ENCODE measurements at places on chromosomes 5 and 9. TPM values are rescaled to one million over a fixed set of nuclear protein-coding genes. Genes with fewer than 3 reads are reported as not detected.

CDK7 gene
- 47.6 TPM for total RNA-seq

IFNK gene
- total RNA-seq: not detected

ARHGEF28 gene
- 25.7 TPM for total RNA-seq

PCDHB4 gene
- 3.2 TPM for total RNA-seq

MAST4 gene
- total RNA-seq: 34.6 TPM

BHMT gene
- total RNA-seq: 0.89 TPM

WNK2 gene
- 37.5 TPM for total RNA-seq

PLAC8L1 gene
- not detected for total RNA-seq

- no peak for DNase-seq
Measured at GRCh38 chr9:19430201-19430760, 21.5 kb downstream of the ACER2 start.

- DNase-seq: no peak
Measured at GRCh38 chr5:138454121-138454520, 11.2 kb upstream of the EGR1 start.

GRCh38 chr9:77402286-77402685 is 225.0 kb downstream of the VPS13A start:
- DNase-seq: no peak

- no peak for DNase-seq
Measured at GRCh38 chr5:6847870-6848269, 134.6 kb downstream of the TENT4A start.

- DNase-seq: no peak
Measured at GRCh38 chr5:180401229-180401907, 48.2 kb upstream of the GFPT2 start.

DNA sequence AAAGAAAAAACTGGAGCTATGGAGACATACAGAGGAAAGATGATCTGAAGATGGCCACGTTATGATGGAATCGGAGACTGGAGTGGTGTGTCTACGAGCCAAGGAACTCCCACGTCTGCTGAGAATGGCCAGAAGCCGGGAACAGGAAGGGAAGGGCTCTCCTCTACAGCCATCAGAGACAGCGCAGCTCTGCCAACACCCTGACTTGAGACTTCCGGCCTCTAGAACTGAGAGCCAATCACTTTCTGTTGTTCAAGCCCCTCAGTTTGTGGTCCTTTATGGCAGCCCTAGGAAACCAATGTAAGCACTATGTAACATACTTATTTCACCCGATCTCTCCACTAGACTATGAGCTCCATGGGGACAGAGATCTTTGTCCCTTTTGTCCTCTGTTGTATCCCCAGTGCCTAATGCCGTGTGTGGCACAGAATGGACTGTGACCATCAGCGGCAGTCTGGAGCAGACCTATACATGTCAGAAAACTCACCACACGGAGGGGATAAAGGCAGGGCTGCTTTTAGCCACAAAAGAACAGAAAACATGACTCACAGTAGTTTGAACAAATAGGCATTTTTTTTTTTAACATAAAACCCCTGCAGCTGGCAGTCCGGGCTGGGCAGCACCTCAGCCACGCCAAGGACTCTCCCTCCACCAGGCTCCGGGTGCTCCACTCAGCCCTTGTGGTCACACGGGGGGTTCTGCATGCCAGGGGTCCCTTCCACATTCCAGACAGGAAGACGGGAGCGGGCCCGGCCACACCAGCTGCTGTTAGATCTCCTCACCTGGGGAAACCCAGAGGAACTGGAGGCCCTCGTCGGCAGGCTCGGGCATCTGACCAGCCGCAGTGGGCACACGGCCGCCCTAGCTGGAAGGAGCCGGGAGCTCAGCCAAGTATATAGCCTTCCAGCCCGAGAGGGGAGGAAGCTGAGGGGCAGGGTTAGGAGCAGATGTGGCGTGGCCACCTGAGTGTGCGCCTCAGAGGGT is 16.1 kb upstream of the MXD3 start:
- no peak for DNase-seq

DNA sequence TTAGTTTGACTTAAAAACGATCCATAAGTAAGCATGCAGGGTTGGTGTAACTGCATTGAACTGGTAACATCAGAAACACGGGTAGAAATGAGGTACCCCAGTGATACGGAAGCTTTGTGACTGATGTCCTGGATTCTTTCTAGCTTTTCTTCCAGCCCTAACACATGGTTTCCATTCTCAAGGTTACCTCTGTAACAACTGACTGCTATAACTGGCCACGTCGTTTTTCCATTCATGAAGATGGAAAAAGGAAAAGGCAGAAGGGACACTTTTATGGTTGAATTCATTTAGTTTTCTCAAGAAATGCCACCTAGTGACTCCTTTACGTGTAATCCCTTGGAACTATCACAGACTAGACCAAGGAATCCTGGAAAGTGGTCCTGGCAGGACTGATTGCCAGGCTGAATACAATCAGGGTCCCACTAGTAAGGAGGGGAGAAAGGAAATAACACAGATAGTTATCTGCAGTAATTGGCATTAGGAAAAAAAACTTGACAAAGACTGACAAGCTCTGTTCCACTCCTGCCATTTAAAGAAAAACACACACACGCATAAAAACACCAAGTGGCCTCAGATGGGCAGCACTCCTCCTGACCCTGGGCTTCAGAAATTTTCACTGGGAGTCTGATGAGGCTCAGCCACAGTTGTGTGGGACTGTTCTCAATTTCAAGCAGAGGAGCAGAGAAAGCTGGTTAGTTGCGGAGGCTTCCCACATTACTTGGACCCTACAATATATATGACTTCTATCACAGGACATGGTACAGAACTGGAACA is 77.5 kb upstream of the ZNF169 start:
- DNase-seq: no peak

GRCh38 chr5:140108093-140109017 is 5.6 kb upstream of the PURA start:
- no peak for DNase-seq

- DNase-seq: no peak
Measured at GRCh38 chr5:145510324-145510723, 324.8 kb downstream of the PRELID2 start.

- no peak for DNase-seq
Measured at GRCh38 chr5:34035756-34036155, 7.3 kb downstream of the C1QTNF3 start.

- DNase-seq: no peak
Measured at GRCh38 chr5:6496207-6496584, 47.5 kb downstream of the UBE2QL1 start.

GRCh38 chr9:98312365-98312764 is 56.9 kb upstream of the TBC1D2 start:
- DNase-seq: no peak

- DNase-seq: no peak
Measured at GRCh38 chr5:54580997-54581811, 63.6 kb downstream of the SNX18 start.

GRCh38 chr9:85536076-85536475 is 205.7 kb downstream of the AGTPBP1 start:
- DNase-seq: no peak

GRCh38 chr5:52952483-52952882 is 36.7 kb upstream of the ITGA2 start:
- no peak for DNase-seq

DNA sequence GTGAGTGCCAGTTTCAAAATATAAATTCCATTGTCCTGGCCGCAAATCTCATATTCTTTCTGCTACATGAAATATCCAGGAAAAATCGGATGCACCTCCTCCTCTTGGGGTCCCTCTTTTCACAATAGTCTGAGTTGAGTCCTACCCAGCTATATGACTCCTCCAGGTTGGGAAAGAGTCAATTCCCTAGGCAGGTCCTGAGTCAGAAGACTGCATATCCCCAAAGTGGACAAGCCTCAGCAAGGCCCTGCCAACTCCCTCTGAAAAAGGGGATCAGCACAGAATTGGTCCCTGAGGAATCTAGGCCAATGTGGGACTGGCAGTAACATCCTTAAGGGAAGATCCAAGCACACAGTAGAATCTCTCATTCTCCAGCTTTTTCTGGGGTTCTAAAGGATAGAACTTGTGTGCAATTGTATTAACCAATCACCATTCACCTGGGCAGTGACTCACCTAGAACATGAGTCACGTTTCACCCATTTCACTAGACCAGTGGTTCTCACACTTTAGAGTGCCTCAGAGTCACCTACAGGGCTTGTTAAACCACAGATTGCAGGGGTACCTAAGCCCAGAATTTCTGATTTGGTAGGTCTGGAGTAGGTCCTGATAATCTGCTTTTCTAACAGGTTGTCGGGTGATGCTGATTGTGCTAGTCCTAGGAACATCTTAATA is 44.7 kb upstream of the TMEM215 start:
- DNase-seq: no peak

All from spinal cord (tissue), 10 donors.